ENCODE measurements at places on chromosomes 5 and 9. TPM values are rescaled to one million over a fixed set of nuclear protein-coding genes. Genes with fewer than 3 reads are reported as not detected.

DNA sequence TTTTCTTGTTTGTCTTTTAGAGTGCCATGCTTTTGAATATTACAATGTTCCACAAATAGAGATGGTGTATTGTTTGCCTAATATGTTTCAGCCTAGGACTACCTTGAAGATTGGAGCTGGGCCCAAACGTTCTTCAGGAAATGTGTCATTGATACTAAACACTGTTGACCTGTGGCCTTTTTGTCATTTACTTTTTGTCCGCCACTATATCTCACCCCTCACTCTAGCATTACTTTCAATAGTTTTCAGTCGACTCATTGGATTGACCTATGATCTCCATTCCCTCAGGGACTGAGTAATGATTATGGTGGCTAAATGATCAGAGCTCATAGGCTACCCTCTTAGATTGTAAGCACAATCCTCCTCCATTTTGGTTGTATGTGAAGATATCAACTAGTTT lies 115.8 kb downstream of the NUDT12 start:
- H3K4me1 ChIP-seq = no peaks in the 10 kb centered on the region
- H3K4me3 ChIP-seq = no peak overlapping the region
- no peaks in the 10 kb centered on the region for H3K27me3 ChIP-seq
- no peak overlapping the region for H3K27ac ChIP-seq
- H3K36me3 ChIP-seq = no peaks in the 10 kb centered on the region
- no peak for DNase-seq

DNA sequence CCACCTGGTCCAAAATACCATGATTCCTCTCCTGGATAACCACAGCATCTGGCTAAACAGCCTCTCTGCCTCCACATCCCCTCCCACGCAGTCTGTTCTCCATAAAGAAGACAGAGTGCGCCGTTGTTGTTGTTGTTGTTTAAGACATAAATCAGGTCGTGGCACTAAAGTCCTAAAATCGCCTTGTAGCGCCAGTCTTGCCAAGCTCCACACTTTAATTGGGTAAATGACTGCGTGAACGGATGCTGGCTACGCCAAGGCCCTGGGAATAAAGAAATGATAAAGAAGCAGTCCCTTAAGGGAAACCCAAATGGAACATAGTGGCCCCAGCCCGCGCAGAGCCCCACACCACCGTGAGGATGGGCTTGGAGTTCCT lies 364 bp upstream of the SFXN1 start:
- H3K27ac ChIP-seq = no peak overlapping the region
- no peaks in the 10 kb centered on the region for H3K36me3 ChIP-seq
- H3K27me3 ChIP-seq = no peaks in the 10 kb centered on the region
- peaks cover 42% of the 10 kb centered on the region for H3K4me1 ChIP-seq

- no peaks in the 10 kb centered on the region for H3K27me3 ChIP-seq
- H3K4me1 ChIP-seq = no peaks in the 10 kb centered on the region
- no peak overlapping the region for H3K4me3 ChIP-seq
- H3K27ac ChIP-seq = no peak overlapping the region
- DNase-seq = no peak
Observed at GRCh38 chr5:135526924-135527323, 8.8 kb downstream of the NEUROG1 start.

DNA sequence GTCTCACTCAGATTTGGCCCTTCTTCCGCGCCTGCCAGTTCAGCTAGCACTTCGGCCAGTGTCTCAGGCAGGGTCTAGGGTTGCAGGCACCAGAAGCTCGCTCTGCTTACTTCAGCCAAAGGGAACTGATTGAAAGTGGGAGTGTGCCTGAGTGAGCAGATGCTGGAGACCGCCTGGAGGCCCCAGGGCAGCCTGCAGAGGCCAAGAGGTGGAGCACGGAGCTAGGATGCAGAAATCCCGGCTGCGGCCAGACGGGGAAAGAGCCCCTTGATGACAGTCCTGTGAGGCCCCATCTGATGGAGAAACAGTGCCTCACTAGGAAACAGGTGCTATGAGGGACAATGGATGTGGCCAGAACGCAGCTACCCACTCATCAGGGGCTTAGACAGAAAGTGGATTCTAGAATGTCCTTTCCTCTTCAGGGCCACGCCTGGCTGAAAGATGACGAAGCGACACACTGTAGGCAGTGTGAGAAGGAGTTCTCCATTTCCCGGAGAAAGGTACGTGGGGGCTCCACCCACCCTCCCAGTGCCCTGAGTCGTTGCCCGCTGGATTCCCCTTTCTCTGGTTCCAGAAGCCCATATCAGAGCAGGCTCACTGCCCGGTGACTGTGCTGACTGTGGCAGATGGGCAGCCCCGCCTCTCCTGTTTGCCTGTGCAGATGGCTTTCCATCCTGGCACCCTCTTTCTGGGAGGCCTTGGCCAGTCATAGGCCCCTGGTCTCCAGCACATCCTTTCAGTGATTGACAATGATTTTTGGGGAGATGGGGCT lies 16.1 kb downstream of the HNRNPH1 start:
- H3K4me3 ChIP-seq = no peak overlapping the region
- no peak for DNase-seq
- no peak overlapping the region for H3K27ac ChIP-seq
- peaks cover 42% of the 10 kb centered on the region for H3K36me3 ChIP-seq
- peaks cover 16% of the 10 kb centered on the region for H3K4me1 ChIP-seq

DNA sequence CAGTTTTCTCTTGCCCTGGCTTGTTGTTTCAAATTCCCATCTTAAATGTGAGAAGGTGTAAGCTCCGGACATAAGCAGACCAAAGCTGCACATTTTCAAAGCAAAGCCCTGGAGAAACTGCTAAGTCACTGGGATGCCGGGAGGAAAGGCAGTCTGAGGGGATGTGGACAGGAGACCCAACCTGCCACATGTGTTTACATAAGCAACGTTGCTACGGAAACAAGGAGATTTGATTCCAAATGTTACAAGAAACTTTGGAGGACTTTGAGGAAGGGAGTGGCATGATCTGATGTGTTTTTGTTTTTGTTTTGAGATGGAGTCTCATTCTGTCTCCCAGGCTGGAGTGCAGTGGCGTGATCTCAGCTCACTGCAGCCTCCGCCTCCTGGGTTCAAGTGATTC lies 25.7 kb upstream of the INSYN2B start:
- H3K4me1 ChIP-seq = no peaks in the 10 kb centered on the region
- no peak overlapping the region for H3K4me3 ChIP-seq
- H3K27ac ChIP-seq = no peak overlapping the region
- DNase-seq = no peak

SPARC gene
- total RNA-seq = 0.31 TPM

- H3K27me3 ChIP-seq = no peaks in the 10 kb centered on the region
- no peaks in the 10 kb centered on the region for H3K36me3 ChIP-seq
- DNase-seq = no peak
- no peak overlapping the region for H3K27ac ChIP-seq
- H3K4me3 ChIP-seq = no peak overlapping the region
- no peaks in the 10 kb centered on the region for H3K4me1 ChIP-seq
Observed at GRCh38 chr5:88824141-88824540, 58.8 kb downstream of the MEF2C start.

DNA sequence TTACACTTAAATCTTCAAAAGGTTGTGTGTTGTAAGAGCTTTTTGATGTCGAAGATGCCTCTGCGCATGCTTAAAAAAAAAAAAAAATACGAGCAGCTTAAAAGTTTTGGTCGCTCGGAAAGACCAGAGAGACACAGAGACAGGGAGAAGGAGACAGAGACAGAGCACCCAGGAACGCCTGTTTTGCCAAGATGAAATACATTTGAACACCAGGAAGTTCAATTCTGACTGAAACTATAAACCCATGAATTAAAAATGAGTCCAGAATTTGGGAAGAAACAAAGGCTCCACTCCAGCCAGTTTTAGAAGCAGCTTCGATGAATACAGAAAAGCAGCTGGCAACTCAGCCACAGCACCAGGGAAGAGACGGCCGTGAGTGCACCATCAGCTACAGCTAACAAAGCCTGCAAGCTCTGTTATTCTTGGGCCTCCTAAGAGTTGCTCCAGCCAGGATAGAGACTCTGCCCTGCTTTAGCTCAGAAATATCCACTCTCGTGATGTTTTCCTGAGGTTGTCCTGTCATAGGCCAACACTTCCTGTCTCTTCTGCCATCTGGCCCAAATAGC lies 2.5 kb upstream of the ZNF474 start:
- DNase-seq = no peak
- H3K4me1 ChIP-seq = no peaks in the 10 kb centered on the region
- H3K27ac ChIP-seq = no peak overlapping the region
- no peak overlapping the region for H3K4me3 ChIP-seq
- H3K36me3 ChIP-seq = no peaks in the 10 kb centered on the region

GABRA1 gene
- total RNA-seq = not detected

- no peak for DNase-seq
- no peaks in the 10 kb centered on the region for H3K27me3 ChIP-seq
- H3K27ac ChIP-seq = no peak overlapping the region
Observed at GRCh38 chr9:137310189-137311052, 8.3 kb upstream of the NRARP start.

LVRN gene
- total RNA-seq = 0.18 TPM

- peaks cover 6% of the 10 kb centered on the region for H3K36me3 ChIP-seq
- no peaks in the 10 kb centered on the region for H3K4me1 ChIP-seq
- H3K27ac ChIP-seq = no peak overlapping the region
- no peaks in the 10 kb centered on the region for H3K27me3 ChIP-seq
Observed at GRCh38 chr9:94811074-94811473, 84.6 kb downstream of the AOPEP start.

DNA sequence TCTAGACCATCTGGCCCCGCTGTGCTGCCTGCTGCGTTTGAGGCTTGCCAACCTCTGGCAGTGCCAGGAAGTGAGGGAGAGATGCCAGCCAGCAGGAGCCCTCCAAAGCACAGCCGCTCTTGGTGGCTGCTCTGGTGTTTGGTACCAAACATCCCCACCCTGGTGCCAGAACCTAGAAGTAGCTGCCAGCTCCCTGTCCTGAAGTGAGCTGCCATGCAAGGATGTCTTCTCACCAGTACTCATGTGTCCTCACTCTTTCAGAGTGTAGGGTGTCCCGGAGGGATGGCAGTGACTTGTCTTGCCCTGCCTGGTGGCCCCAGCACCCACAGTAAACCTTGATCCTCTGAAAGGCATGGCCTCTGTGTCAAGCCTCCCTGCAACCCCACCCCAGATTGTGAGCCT lies 43.4 kb downstream of the AMBP start:
- H3K4me1 ChIP-seq = no peaks in the 10 kb centered on the region
- no peak overlapping the region for H3K27ac ChIP-seq
- no peaks in the 10 kb centered on the region for H3K36me3 ChIP-seq
- no peak overlapping the region for H3K4me3 ChIP-seq
- H3K27me3 ChIP-seq = no peaks in the 10 kb centered on the region

GRCh38 chr5:33115467-33115866 lies 325.3 kb upstream of the TARS1 start:
- H3K27ac ChIP-seq = no peak overlapping the region
- H3K27me3 ChIP-seq = no peaks in the 10 kb centered on the region
- no peaks in the 10 kb centered on the region for H3K36me3 ChIP-seq
- no peaks in the 10 kb centered on the region for H3K4me1 ChIP-seq
- H3K4me3 ChIP-seq = no peak overlapping the region

DNA sequence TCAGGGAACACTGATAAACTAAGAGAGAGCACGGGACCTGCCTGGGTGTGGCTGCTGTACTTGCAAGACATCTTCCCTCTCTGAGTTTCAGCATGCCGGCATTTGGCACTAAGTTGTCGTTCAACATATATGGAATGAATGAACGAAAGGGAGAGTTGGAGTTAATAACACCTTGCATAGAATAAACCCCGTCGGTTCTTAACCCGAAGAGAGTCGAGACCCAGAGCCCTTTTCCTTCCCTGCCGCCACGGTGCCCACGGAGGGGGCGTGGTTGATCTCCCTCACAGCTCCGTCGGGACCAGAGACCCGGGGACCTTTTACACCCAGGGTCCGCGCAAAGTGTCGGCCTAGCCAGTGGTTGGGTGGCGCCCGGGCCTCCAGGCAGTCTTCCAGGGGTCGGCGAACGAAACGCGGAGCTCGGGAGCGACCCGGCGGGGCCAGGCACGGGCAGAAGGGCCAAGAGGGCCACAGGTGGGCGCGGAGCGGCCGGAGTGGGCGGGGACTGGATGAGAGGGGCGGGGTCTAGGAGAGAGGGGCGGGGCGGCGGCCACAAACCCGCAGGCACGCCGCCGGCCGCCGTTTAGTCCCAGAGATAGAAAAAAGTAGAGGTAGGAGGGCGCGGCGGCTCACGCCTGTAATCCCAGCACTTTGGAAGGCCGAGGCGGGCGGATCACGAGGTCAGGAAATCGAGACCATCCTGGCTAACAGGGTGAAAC lies 735 bp upstream of the RPL26L1 start:
- peak; percentile 67 for DNase-seq
- H3K27me3 ChIP-seq = no peaks in the 10 kb centered on the region
- H3K27ac ChIP-seq = peak overlapping the region; percentile 77
- no peaks in the 10 kb centered on the region for H3K36me3 ChIP-seq
- peak overlapping the region; percentile 98 for H3K4me3 ChIP-seq
- H3K4me1 ChIP-seq = peaks cover 18% of the 10 kb centered on the region

TXNDC15 gene
- 47.3 TPM for total RNA-seq

- H3K4me3 ChIP-seq = no peak overlapping the region
- DNase-seq = no peak
- no peak overlapping the region for H3K27ac ChIP-seq
- H3K36me3 ChIP-seq = peaks cover 10% of the 10 kb centered on the region
- no peaks in the 10 kb centered on the region for H3K4me1 ChIP-seq
- no peaks in the 10 kb centered on the region for H3K27me3 ChIP-seq
Observed at GRCh38 chr5:79687889-79688288, 1.7 kb upstream of the CMYA5 start.
